Kidney (tissue), 22 donors: ENCODE measurements at places on chromosomes 13 and 19. TPM values are rescaled to one million over a fixed set of nuclear protein-coding genes. Genes with fewer than 3 reads are reported as not detected.
A peak's percentile ranks its signal among the peaks of the same experiment; 100 is the strongest.

DNA sequence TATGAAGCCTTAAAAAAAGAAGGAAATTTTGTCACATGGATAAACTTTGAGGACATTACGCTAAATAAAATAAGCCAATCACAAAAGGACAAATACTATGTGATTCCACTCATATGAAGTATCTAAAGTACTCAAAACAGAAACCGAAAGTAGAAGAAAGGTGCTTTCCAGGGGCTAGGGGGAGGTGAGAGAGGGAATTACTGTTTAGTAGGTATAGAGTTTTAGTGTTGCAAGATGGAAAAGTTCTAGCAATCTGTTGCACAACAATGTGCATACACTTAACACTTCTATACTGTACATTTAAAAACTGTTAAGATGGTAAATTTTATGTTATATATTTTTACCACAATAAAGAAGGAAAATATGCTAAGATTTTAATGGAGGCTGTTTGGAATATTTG lies 83.0 kb downstream of the POLR1D start:
- no peak overlapping the region for H3K4me3 ChIP-seq
- H3K27ac ChIP-seq = no peak overlapping the region

Gene MZT1
- total RNA-seq = 6.5 TPM

DNA sequence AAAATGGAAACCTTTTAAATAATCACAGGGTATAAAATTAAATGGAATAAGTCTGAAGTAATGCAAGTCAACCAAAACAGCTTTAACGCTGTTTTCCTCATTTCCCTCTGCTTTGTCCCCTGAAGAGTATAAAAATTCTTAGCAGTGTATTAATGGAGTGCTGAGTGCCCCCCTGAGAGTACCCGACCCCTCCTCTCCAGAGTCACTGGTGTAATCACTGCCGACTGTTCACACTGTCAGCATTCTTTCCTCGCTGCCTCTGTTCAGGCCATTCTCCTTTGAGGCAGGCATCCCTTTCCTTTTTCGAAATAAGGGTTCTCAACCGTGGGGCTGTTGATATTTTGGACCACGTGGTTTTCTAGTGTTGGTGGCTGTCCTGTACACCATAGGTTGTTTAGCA lies 146.9 kb upstream of the SLC10A2 start:
- no peak overlapping the region for H3K27ac ChIP-seq
- H3K36me3 ChIP-seq = no peaks in the 10 kb centered on the region
- H3K4me3 ChIP-seq = no peak overlapping the region

DNA sequence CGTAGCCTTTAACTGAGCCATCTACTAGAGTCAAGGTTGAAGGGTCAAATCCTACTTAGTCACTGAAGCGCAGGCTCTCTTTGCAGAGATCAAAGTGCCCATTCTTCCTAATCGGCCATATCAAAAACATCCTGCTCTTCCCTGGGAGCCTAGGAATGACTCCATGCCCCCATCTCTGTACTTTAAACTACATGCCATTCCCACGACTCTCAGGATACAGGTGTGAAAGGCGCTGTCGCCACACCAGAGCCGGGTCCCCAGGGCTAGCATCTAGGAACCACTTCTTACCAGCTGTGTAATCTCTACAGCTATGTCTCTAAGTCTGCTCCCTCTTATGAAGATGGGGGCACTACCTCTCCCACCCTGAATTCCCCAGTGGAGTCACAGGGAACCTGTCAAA lies 22.3 kb downstream of the IRS2 start:
- H3K27ac ChIP-seq = no peak overlapping the region
- H3K4me1 ChIP-seq = peaks cover 8% of the 10 kb centered on the region
- DNase-seq = peak; percentile 30

Gene PCSK4
- total RNA-seq = 5.3 TPM

- no peak overlapping the region for H3K4me3 ChIP-seq
- H3K27ac ChIP-seq = no peak overlapping the region
- H3K36me3 ChIP-seq = no peaks in the 10 kb centered on the region
- H3K27me3 ChIP-seq = no peaks in the 10 kb centered on the region
Measured at GRCh38 chr19:1644070-1644469, 8.3 kb downstream of the TCF3 start.

DNA sequence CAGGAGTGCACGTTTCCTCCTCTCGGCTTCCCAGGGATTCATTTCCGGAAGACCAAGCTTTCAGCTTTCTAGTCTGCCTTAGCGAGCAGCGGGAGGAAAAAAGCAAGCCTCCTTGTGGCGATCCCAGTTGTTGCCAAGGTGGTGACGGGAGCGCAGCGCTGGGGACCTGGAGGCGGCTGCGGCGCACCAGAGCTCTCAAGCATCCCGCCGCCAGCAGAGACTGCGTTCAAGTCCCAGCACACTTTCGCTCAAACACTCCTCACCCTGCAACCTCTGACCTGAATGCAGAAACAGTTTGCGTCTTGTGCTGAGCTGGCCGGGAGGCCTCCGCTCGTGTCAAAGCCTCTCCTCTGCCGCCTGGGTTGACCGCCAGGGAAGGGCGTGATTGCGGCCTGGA lies 4.9 kb downstream of the GSX1 start:
- no peaks in the 10 kb centered on the region for H3K4me1 ChIP-seq
- DNase-seq = peak; percentile 66
- no peak overlapping the region for H3K27ac ChIP-seq

DNA sequence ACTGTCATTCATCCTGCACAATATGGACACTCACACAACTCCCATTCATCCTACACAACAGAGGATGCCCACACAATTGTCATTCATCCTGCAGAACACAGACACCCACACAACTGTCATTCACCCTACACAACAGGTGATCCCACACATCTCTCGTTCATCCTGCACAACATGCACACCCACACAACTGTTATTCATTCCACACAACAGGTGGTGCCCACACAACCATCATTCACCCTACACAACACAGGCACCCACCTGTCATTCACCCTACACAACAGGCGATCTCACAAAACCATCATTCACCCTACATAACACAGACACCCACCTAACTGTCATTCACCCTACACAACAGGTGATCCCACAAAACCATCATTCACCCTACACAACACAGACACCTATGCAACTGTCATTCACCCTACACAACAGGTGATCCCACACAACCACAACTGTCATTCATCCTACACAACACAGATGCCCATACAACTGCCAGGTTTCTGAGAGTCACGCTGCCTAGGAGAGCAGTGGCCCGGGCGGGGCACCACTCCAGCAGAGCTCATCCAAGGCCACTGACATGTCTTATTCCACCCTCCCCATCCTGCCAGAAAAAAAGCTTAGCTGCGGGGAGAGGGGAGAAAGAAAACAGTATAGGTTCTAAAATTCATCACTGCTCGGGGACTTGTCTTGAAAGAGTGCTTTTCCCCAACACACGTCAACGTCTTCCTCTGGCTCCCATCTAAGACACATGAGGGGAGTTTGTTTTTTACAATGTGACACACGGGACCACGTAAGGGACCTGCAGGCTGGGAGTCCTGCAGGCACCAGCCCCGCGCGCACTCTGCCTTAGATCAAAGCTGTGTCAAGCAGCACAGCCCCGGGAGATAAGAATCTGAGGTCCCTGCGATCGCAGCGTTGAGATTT lies 44.0 kb downstream of the KLF2 start:
- no peaks in the 10 kb centered on the region for H3K27me3 ChIP-seq
- no peak overlapping the region for H3K4me3 ChIP-seq
- no peak for DNase-seq
- H3K27ac ChIP-seq = no peak overlapping the region

GRCh38 chr13:45702088-45702487 lies at the start of gene CBY2:
CBY2 (plus strand) TSS chr13:45702320; CDS start chr13:45702391, 71 bp downstream.
- no peak for DNase-seq
- H3K4me3 ChIP-seq = peak within 1 kb of the TSS; percentile 29
- H3K36me3 ChIP-seq = no peaks in the 10 kb centered on the region
- H3K27me3 ChIP-seq = no peaks in the 10 kb centered on the region
- H3K27ac ChIP-seq = peak within 1 kb of the TSS; percentile 26
- H3K4me1 ChIP-seq = no peaks in the 10 kb centered on the region

GRCh38 chr19:13083627-13084026 lies 19.0 kb downstream of the LYL1 start:
- no peak overlapping the region for H3K27ac ChIP-seq
- H3K27me3 ChIP-seq = no peaks in the 10 kb centered on the region
- H3K4me1 ChIP-seq = peaks cover 8% of the 10 kb centered on the region
- no peaks in the 10 kb centered on the region for H3K36me3 ChIP-seq
- no peak for DNase-seq

- no peaks in the 10 kb centered on the region for H3K36me3 ChIP-seq
- DNase-seq = no peak
- no peak overlapping the region for H3K27ac ChIP-seq
- no peaks in the 10 kb centered on the region for H3K27me3 ChIP-seq
- no peaks in the 10 kb centered on the region for H3K4me1 ChIP-seq
- H3K4me3 ChIP-seq = no peak overlapping the region
Measured at GRCh38 chr13:64263285-64263684, 2847.6 kb upstream of the PCDH20 start.

Gene APC2
- 0.25 TPM for total RNA-seq

DNA sequence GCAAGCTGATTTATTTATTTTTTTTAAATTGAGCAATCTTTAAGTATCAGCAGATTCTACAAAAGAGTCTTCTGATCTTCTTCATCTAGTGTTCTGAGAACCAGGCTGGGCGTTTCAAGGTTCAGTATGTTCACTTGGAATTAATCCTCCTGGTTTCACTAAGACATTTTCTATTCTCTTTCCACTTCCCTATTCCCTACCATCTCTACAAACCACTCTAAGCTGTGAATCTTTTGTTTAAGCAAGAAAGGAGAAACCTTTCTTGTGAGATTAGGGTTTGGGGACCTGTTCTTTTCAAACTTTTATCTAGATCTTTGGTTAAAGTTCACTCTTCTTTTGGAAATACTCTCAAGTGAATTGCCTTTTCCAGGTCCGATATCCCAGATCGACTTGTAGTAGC lies 59.3 kb downstream of the URI1 start:
- no peak for DNase-seq
- H3K4me3 ChIP-seq = no peak overlapping the region
- no peaks in the 10 kb centered on the region for H3K27me3 ChIP-seq
- H3K4me1 ChIP-seq = no peaks in the 10 kb centered on the region

GRCh38 chr19:49809160-49809940 lies 3.7 kb downstream of the FUZ start:
- peaks cover 5% of the 10 kb centered on the region for H3K36me3 ChIP-seq
- peaks cover 8% of the 10 kb centered on the region for H3K4me1 ChIP-seq
- H3K27ac ChIP-seq = peak overlapping the region; percentile 97
- no peaks in the 10 kb centered on the region for H3K27me3 ChIP-seq

DNA sequence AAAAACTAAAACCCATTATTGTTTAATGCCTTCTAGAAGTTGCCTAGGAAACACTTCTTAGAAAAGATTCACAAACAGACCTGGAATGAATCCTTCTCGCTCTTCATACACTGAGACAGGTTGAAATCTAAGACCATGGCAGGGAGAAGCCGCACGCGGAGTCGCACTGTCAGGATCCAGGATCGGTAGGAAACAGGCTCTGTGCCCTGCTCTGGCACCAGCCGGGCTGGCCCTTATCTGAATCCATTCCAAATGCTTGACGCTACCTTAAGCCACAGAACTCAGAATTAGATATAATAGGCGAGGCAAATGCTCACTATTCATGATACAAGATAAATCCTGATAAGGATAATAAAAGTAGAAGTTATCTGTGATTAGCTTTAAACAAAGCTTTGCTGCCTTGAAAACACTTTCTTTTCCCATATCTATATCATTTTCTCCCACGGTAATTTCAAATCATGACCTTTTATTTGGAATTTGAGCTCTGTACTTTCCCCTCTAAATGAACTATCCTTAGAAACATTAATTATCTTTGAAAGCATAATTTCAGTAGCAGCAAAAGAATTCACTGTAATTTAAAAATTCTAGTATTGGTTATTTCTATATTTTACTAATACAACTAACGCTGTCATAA lies 385.6 kb downstream of the IRS2 start:
- H3K36me3 ChIP-seq = no peaks in the 10 kb centered on the region
- no peaks in the 10 kb centered on the region for H3K4me1 ChIP-seq
- DNase-seq = no peak
- no peaks in the 10 kb centered on the region for H3K27me3 ChIP-seq
- H3K27ac ChIP-seq = no peak overlapping the region

Gene CBARP
- total RNA-seq = 1.1 TPM

Gene MCF2L
- 61.9 TPM for total RNA-seq

Gene ATCAY
- 0.16 TPM for total RNA-seq

- H3K4me1 ChIP-seq = no peaks in the 10 kb centered on the region
- peaks cover 16% of the 10 kb centered on the region for H3K27me3 ChIP-seq
- H3K27ac ChIP-seq = no peak overlapping the region
- H3K4me3 ChIP-seq = no peak overlapping the region
Measured at GRCh38 chr13:111895896-111896821, 170.8 kb upstream of the SOX1 start.

Gene PLVAP
- 195 TPM for total RNA-seq

DNA sequence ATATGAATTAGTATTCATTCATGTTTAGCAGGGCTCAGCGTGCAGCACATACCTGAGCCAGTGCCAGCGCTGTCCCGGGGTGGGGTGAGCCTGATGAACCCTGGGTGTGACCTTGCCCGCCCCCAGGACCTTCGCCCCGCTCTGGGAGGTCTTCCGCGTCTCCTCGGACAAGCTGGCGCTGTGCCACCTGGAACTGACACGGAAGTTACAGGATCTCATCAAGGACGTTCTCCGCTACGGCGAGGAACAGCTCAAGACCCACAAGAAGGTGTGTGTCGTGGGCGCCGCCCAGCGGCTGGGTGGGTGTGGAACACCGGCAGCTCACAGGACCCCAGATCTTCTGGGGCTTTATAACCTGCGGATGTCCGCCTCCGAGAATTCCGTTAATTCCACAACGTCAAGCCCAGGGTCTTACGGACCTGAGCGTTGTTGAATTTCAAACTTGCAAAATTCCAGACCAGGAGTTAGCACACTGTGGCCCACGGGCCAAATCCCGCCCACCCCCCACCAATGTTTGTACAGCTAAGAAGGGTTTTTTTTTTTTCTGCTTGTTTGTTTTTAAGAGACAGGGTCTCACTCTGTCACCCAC lies 15.4 kb downstream of the FCHO1 start:
- no peaks in the 10 kb centered on the region for H3K27me3 ChIP-seq
- H3K36me3 ChIP-seq = no peaks in the 10 kb centered on the region
- peak; percentile 90 for DNase-seq
- peaks cover 3% of the 10 kb centered on the region for H3K4me1 ChIP-seq
- H3K27ac ChIP-seq = no peak overlapping the region

Gene SLC7A10
- total RNA-seq = not detected

- H3K36me3 ChIP-seq = no peaks in the 10 kb centered on the region
- H3K4me1 ChIP-seq = no peaks in the 10 kb centered on the region
- no peak overlapping the region for H3K4me3 ChIP-seq
- H3K27me3 ChIP-seq = no peaks in the 10 kb centered on the region
- no peak overlapping the region for H3K27ac ChIP-seq
Measured at GRCh38 chr19:29402563-29402962, 123.2 kb upstream of the VSTM2B start.

DNA sequence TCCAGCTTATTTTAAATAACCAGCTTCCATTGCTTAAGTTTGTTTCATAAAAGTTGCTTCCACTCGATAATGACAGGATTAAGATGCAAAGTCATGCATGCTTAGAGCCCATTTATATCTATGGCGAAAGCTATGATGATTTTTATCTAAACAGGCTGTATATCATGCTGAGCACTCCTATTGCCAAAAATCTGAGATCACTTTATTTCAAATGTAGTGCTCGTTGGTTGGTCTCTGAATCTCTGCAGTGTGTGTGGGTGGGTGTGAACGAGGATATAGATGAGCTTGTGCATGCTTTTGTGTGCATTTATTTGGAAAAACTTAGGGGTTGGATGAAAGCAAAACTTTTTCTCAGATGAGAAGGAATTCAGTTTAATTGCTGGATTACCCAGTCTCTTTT lies 27.0 kb upstream of the ARGLU1 start:
- H3K36me3 ChIP-seq = peaks cover 2% of the 10 kb centered on the region
- no peak overlapping the region for H3K4me3 ChIP-seq
- DNase-seq = no peak
- H3K4me1 ChIP-seq = no peaks in the 10 kb centered on the region
- no peak overlapping the region for H3K27ac ChIP-seq

Gene ODAD3
- 1.5 TPM for total RNA-seq
